CD4-positive, alpha-beta T cell treated with Interleukin-15 for 1 hour (primary cell): ENCODE measurements at places on chromosomes 16 and 17.

DNA sequence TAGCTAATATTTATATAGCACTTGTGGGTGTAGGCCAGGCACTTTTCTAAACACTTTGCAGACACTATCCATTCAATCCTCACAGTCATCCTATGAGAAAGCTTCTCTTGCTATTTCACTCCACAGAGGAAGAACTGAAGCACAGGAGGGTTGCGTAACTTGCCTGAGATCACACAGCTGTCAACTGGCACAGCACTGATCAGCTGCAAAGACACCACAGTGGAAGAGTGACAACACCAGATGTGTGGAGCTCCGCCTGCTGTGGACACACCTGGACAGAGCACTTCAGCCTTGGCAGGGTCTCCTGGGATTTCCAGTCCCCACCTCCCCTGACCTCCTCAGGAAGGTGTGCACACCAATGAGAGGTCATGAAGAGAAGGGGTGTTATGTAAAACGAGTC, 13.3 kb upstream of the CNEP1R1 start:
- no peak for DNase-seq

- no peak for DNase-seq
These were observed 59.5 kb upstream of the CACNG4 start for GRCh38 chr17:66904760-66905624.

DNA sequence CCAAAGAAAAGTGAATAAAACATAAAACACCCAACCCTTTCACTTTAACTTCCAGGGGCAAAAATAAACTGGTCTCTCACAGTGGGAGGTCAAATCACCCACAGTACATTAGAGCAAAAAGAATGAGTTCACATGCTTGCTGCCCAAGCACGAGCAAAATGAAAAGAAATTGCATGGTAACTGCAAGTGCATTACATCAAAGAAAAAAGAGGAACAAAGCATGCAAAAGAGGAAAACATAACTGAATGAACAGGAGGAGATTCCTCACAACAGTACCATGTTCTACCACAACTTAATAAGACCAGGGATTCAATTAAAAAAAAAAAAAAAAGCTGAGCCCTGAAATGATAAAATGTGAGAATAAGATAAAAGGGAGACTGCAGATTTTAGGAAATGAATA, 12.3 kb downstream of the DNAH2 start:
- no peak for DNase-seq

- DNase-seq, result no peak
These were observed 52.5 kb upstream of the DHX40 start for GRCh38 chr17:59512844-59513385.

- no peak for DNase-seq
These were observed 17.4 kb downstream of the WNT9B start for GRCh38 chr17:46868689-46869187.

DNA sequence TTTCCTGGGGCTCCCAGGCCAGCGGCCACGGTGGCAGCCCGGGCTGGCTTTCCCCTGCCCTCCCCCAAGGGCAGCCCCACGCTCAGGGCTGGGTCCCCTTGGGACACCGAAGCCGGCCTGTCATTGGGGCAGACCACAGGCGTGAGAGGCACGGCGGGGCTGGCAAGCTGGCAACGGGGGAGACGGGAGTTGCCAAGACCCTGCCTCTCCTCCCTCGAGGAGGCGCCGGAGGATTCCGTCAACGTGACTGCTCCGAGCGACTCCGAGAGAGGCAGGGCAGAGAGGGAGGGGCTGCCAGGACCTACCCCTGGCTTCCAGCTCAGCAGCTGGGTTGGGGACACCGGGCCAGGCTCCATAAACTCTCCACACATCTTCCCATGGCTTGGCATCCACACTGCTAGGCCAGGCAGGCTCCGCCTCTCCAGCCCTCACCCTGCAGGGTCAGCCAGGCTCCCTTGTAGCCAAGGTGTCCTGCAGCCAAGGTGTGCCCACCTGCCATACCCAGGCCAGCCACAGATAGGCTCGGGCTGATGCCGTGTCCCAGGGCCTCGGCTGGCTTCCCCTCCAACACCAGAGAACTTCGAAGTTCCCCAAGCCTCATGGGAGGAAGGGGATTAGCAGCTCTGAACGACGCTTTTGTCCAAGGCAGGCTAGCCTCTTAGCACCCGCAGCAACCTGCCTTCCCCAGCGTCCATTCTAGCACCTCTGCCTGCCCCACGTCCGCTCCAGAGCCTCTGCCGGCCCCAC, 25.5 kb downstream of the TIMM22 start:
- no peak for DNase-seq

DNA sequence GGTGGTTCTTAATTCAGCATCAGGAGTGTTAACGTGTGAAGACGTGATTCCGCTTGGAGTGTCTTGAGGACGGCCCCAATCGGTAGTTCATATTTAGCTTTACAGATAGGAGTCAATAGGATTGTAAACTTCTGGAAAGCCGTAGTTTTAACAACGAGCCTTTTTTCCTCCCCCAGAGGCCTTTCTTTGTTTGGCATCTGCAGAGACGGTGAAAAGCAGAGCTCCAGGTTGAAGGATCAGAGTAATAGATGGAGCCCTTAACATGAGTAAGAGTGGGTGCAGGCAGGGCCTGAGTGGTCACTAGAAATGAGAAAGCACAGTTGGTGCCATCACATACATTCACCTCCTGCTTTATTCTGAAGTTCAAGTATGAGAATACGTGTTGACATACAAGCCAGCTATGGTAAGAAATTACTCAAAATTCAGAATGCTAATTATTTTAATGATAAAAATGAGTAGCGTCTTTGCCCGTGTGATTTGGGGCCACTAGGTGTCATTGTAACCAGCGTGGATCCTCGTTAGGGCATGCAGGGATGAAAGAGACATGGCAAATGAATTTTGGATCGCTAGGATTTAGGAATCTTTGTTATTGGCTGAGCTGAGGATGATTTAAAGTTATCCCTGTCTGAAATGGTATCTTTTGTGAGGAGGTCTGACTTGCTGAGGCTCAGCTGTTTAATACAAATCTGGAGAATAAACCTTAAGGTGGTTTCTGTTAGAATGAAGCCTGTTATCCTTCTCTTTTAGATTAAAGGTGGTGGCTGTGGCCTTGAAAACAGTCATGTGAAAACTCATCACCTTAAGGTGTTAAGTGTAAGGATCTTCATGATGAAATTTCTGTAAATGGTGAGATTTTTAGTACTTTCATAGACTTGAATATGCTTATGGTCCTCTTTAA, 18.6 kb downstream of the PRCD start:
- peak; percentile 28 for DNase-seq

- no peak for DNase-seq
These were observed 28.8 kb downstream of the PRKCA start for GRCh38 chr17:66331038-66331816.

DNA sequence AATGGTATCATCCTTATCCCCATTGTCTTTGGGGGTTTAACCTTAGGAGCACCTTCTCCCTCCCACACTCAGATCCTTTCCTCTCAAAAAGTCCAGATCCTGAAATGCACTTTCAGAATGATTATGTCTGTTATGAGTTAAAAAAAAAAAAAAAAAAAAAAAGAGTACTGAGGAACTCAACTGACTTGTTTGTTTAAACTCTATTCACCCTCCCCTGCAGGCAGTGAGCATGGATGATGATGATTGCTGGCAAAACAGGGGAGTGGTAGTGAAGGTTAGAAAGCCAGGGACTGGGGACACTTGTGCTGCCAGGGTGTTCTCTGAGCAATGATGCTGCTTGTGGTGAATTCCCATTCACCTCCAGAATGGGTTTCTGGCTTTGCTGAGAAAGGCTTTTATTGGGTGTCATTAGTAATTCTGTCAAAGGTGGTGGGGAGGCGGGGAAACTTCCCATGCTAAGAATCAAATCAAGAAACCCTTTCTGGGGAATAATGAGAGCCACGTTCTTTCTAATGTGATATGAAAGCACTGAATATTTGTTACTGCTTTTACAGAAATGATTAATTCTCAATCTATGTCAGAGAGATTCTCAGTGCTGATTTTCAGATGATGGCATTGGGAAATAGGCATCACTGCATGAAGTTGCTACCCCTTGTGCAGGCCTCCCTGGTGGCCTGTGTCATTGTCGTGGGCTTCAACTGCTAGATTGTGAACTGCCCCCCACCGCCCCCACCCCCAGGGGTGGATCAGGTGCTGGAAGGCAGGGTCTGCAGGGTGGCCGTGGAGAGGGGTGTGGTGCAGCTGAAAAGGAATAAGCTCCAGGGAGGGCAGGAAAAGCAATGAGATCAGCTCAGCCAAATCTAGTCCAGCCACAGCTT, 14.1 kb downstream of the CCL4 start:
- no peak for DNase-seq

- DNase-seq, result no peak
These were observed 12.8 kb upstream of the ITGB3 start for GRCh38 chr17:47240806-47241205.

DNA sequence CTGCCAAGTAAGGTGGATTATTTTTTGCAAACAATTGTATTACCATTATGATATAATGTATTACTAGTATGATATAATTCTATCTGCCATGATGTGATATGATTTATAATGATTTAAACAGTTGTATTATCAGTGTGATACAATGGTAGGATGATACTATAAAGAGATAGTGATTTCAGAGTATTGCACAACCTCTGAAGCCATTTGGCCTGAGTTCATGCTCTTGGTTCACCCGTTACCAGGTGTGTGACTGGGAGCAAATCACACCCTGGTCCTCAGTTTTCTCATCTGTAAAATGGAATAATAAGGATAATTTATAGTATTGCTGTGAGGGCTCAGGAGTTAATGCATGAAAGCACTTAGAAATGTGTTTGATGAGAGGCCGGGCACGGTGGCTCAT, 905.0 kb upstream of the RBFOX1 start:
- DNase-seq, result no peak

DNA sequence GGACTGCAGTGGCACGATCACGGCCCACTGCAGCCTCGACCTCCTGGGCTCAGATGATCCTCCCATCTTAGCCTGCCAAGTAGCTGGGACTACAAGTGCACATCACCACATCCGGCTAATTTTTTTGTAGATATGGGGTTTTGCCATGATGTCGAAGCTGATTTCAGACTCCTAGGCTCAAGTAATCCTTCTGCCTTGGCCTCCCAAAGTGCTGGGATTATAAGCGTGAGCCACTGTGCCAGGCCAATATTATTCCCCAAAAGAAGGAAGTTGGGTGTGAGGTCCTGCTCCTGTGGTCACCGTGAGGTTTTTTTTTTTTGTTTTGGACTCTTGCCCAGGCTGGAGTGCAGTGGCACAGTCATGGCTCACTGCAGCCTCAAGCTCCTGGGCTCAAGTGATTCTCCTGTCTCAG, 1.5 kb downstream of the AMZ2 start:
- peak; percentile 36 for DNase-seq

GRCh38 chr16:17983847-17984639, 352.5 kb downstream of the NPIPA8 start:
- DNase-seq, result no peak

GRCh38 chr17:38429476-38430100, 1.3 kb downstream of the ARHGAP23 start:
- no peak for DNase-seq

GRCh38 chr17:78237401-78238012, 6.1 kb downstream of the TMEM235 start:
- DNase-seq, result no peak

DNA sequence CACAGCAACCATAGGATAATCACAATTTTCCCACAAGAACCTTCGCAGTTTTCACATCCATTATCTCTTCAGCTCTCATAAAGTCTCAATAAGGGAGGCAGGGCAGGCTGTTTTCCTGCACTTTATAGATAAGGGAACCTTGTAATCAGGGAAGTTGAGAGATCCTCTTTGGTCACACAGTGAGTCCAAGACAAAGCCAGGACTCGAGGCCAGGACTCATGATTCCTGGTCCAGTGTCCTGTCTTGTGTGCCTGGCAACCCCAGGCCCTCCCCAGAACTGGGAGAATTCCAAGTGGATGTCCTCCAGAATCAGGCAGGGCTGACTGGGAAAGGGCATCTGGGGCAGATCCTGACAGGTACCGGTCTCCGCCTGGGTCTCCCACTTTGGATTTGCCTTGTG, 23.1 kb upstream of the PHF12 start:
- DNase-seq, result no peak

GRCh38 chr17:64507413-64507782, 621 bp downstream of the CEP95 start:
- peak; percentile 49 for DNase-seq

- no peak for DNase-seq
These were observed 4.8 kb downstream of the SCN4A start for GRCh38 chr17:63967953-63968352.

DNA sequence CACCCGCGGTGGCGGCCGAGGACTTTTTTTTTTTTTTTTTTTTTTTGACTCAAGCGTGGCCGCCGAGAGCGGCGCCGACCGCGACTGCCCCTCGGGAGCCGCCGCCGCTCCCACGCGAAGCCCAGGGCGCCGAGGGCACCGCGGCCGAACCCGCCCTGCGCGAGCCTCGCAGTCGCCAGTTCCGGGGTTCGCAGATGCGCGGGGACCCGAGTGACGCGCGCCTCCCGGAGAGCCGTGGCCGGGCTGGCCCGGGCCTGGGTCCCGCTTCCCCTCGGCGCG, 1.1 kb downstream of the METRNL start:
- DNase-seq, result peak; percentile 48

GRCh38 chr17:13541032-13541480, 60.7 kb downstream of the HS3ST3A1 start:
- DNase-seq, result no peak

GRCh38 chr16:12083631-12084030, 107.1 kb downstream of the SNX29 start:
- DNase-seq, result no peak

- no peak for DNase-seq
These were observed 1.6 kb downstream of the MYO1D start for GRCh38 chr17:32875230-32875917.

- DNase-seq, result no peak
These were observed 12.9 kb upstream of the MTMR4 start for GRCh38 chr17:58527306-58527705.

- no peak for DNase-seq
These were observed 370 bp downstream of the EVPL start for GRCh38 chr17:76026714-76027158.

- no peak for DNase-seq
These were observed 216.0 kb downstream of the ZNF423 start for GRCh38 chr16:49639739-49640431.
